Stimulated activated CD8-positive, alpha-beta memory T cell treated with anti-CD3 and anti-CD28 coated beads, Interleukin-15, amount 100 ng/mL, for 24 hours (primary cell): ENCODE measurements at places on chromosomes 3 and 15.

- DNase-seq: no peak
Measured at GRCh38 chr15:28918141-28918983, 32.6 kb downstream of the APBA2 start.

- DNase-seq: no peak
Measured at GRCh38 chr15:57427367-57427821, 51.1 kb downstream of the CGNL1 start.

GRCh38 chr15:44215594-44215993 is 20.5 kb upstream of the FRMD5 start:
- DNase-seq: no peak

DNA sequence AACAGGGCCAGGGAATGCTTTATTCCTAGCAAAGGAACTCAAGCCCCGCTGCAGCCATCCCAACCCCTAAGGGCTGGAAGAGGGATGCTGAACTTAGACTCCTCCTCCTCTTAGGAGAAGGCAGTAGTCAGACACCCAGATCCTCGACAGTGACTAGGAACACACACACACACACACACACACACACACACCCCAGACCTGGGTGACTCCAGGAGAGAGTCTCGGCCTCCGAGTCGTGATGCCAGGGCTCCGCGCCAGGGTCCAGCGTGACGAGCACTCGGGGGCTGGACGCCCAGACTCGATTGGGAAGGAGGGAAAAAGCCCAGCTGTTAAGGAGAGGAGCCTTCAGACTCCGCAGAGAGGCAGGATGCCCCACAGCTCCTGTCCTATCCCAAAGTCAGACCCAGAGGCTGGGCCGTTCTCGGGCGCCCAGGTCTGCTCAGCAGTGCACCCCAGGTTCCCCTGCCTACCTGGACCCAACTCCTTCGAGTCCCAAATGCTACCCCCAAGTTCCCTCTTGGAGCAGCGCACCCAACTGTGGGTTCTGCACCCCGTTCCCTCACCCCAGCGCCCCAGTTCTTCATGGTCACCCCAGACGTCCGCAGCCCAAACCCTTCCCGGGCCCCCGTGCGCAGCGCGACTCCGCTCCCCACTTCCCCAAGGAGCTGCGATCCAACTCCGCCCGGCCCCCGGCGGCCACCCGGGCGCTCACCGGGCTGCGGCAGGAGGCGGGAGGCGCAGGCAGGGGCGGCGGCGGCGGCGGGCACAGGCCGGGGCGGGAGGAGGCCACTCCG is 421 bp downstream of the BMF start:
- DNase-seq: no peak

DNA sequence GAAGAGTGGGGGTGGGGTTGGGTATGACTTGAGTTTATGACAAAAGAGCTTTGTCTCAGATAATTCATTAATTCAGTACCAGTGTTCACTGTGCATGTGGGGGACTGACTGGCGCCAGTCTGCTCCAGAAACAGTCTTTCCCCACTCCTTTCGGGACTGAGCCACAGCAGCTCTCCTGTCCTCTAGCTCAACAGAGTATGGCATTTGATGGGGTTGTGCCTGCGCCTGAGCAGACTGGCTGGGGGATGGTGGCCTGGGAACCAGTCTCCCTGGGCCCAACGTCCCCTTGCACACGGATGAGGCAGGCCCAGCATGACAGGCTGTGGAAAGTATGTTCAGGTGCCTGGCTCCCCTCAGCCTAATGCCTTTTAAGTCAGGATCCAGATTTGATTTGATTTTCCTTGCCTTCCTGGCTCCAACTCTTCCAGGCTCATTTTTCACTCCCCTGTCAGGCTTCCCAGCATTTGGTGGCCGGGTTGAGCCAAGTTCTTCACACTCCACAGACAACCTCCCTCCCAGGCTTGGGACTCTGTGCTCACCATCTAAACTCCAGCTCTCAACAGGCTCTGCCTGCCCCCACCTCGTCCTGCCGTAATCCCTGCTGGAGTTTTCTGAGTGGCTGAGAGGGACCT is 105.0 kb downstream of the MYLK start:
- DNase-seq: no peak

DNA sequence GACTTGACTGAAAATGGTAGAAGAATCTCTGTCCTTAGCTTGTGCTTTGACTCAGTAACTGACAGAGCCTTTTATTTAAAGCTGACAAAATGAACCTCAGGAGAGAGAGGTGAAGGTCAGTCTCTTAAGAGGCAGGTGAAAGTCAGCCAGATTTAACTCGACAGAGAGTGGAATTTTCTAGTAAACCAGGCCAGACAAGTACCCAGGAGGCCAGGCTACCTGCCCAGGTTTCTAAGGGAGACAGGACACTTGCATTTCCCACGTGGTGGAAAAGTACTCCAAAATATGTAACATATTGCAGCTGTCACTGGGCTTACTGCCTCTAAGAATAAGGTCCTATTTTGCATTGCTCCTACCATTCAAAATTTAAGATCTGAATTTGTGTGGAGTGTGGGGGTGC is 167.9 kb downstream of the FMN1 start:
- DNase-seq: no peak

GRCh38 chr3:124424396-124424795 is 305.9 kb upstream of the UMPS start:
- DNase-seq: no peak

DNA sequence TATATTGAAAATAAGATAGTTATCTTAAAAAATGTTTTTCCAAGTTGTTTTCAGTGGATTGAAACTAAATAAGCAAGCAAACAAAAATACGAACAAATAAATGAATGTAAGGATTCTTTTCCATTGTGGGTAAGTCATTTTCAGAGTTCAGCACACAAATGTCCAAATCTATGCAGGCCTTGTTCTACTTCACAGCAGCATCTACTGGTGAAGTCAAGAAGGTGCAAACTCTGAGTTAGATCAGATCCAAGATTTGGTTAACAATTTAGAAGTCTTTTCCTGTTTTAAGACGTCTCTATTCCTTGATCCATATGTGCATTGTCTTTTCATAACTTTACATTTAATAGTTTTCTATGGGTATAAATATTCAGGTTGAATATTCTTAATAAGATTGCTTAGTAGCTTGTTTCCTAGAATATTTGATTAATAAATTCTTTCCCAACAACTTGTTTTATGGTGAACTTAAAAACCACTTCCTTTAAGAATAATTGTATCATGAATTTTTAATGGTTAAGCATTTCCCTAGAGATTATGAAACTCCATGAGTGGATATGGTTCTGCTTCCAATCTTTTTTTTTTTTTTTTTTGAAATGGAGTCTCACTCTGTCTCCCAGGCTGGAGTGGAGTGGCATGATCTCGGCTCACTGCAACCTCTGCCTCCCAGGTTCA is 10.5 kb downstream of the PTX3 start:
- no peak for DNase-seq

DNA sequence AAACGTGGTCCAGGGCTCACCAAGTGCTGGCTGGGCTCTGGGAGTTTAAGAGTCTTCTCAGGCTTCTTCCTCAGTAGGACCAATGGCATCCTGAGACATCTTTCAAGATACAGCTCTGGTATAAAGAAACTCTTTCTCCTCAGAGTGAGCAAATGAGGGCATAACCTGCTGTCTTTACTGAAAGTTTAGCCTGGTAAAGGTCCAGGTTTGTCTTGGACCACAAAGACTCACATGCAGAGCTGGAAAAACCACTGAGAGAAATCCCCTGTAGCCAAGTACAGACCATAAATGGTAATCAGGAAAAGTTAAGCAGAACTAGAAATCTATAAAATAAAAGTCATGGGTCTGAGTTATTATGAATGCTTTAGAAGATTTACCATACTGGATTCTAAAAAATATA is 23.1 kb downstream of the CD47 start:
- no peak for DNase-seq

GRCh38 chr3:172518929-172519640 is 4.1 kb downstream of the TNFSF10 start:
- no peak for DNase-seq

- DNase-seq: no peak
Measured at GRCh38 chr3:108565506-108565905, 23.7 kb downstream of the CIP2A start.
